Ovary (tissue), 10 donors: ENCODE measurements at places on chromosomes 7 and 10. TPM values are rescaled to one million over a fixed set of nuclear protein-coding genes. Genes with fewer than 3 reads are reported as not detected.

GRCh38 chr7:24456526-24457218 lies 116.6 kb upstream of the PALS2 start:
- no peak overlapping the region for H3K27ac ChIP-seq
- H3K4me3 ChIP-seq = no peak overlapping the region
- H3K27me3 ChIP-seq = no peaks in the 10 kb centered on the region
- H3K36me3 ChIP-seq = no peaks in the 10 kb centered on the region

DNA sequence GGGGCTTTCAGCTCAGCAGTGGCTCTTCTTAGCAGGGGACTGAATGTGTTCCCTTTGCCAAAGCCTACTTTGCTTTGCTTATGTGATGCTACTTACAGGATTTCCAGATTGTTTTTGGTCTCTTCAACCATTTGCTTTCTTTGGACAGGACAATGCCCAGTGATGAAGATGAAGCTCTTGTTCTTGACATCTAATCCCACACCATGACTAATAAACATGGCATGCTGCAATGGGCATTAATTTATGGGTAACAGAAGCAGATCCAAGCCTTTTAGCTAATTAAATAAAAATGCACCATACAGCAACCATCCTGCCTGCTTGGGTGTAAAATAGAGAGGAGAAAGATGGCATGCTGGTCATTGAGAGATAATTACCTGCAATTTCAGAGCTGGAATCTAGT lies 175.5 kb upstream of the ITGB1 start:
- no peaks in the 10 kb centered on the region for H3K36me3 ChIP-seq
- no peak overlapping the region for H3K27ac ChIP-seq
- H3K4me1 ChIP-seq = peaks cover 3% of the 10 kb centered on the region

MMD2 gene
- not detected for total RNA-seq

ZNF804B gene
- 0.25 TPM for total RNA-seq

ARHGAP19 gene
- total RNA-seq = 13.5 TPM

DNA sequence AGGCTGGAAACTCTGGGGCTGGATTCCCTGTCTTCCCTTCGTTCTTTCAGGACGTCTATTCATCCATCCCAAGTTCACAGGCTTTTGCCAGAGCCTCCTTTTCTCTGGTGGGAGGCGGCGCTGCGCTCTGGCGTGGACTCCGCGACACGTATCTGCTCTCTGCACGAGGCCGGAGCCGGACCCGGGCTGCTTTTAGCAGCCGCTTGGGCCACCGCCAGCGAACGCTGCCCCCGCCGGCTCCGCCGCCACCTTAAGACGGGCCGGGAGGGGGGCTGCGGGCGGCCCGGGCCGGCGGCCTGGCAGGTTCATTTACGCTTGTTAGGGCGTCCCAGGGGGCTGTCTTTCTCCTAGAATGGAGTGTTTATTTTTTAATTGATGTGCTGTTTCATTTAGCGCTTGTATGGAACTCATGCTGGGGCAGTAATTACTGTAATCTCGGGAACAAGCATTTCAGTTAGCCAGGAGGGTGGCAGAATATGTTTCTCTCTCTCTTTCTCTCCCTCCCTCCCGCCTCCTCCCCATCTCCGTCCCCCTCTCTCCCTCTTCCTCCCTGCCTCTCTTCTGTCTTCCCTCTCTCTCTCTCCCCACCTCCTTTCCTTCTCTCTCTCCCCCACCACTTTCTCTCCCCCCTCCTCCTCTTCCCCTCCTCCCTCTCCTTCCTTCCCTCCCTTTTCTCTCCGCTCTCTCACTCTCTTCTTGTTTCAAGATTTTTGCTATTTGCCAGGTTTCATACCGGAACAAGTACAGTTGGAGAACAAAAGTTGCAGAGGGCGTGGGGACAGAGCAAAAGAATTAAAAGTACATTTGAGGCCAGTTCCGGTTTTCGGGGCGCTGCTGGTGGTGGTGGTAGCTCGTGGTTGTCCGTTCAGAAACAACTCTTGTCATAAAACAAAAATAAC lies 1.3 kb upstream of the FZD8 start:
- peak; percentile 80 for DNase-seq
- H3K27me3 ChIP-seq = no peaks in the 10 kb centered on the region
- peak overlapping the region; percentile 23 for H3K27ac ChIP-seq

DNA sequence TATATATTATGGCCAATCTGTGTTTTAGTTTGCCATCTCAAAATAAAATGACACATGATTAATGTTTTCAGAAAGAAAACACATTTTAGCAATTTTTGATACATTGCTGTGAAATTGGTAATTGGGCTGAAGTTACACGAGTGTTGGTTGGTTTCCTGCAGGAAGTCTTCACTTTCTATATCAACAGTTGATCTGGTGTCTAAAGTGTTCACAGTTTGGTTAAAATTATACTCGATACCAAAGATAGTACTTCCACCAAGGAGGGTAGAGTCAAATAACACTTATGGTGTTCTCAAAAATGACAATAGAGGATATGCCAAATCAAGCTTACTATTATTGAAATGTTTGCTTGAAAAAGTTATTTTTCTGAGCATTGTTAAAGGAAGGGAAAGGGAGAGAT lies 120.3 kb upstream of the GLCCI1 start:
- no peaks in the 10 kb centered on the region for H3K4me1 ChIP-seq
- no peak overlapping the region for H3K27ac ChIP-seq
- no peak overlapping the region for H3K4me3 ChIP-seq
- H3K27me3 ChIP-seq = no peaks in the 10 kb centered on the region
- no peak for DNase-seq
- no peaks in the 10 kb centered on the region for H3K36me3 ChIP-seq

DNA sequence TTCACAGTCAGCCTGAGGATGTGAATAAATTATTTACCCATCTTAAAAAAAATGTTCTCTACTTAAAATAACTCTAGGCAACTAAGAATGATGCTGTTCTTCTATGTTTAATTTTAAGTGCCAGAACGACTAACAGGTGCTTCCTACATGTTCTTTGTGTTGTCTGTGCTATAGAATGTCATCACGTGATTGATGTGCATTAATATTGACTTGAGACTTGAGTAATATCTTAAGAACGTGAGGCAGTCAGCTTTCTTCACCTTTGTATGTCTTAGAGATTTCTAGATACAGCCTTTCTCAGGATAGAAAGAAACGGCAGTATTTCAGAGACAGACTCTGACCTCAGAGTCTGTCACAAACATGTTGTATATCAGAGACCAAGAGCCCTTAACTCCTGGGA lies 274.6 kb downstream of the KCND2 start:
- H3K27ac ChIP-seq = no peak overlapping the region
- H3K36me3 ChIP-seq = no peaks in the 10 kb centered on the region
- no peaks in the 10 kb centered on the region for H3K27me3 ChIP-seq
- H3K4me3 ChIP-seq = no peak overlapping the region
- DNase-seq = no peak
- H3K4me1 ChIP-seq = no peaks in the 10 kb centered on the region

NEUROG3 gene
- total RNA-seq = not detected

OR2A42 gene
- 0.10 TPM for total RNA-seq

GRCh38 chr7:12518920-12519681 lies 51.4 kb upstream of the SCIN start:
- no peak for DNase-seq
- H3K27ac ChIP-seq = no peak overlapping the region
- H3K4me3 ChIP-seq = no peak overlapping the region
- H3K36me3 ChIP-seq = no peaks in the 10 kb centered on the region
- H3K27me3 ChIP-seq = no peaks in the 10 kb centered on the region

DNA sequence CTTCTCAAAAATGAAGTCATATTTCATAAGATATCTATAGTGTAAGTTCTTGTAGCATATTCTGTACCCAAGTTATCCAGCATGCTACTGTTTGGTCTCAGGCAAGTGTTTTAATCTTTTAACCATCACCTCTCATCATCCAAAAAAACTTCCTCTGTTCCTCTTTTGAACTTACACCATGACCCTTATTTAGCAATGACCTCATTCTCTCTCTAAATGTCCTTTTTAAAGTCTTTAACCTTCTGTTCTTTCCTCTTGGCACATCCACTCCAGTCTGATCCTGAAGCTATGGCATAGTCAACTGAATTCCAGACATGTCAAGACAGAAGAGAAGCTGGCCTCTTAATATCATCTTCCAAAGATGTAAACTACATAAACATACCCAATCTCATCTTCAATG lies 26.2 kb downstream of the PPP3CB start:
- H3K27ac ChIP-seq = no peak overlapping the region
- no peaks in the 10 kb centered on the region for H3K27me3 ChIP-seq
- H3K4me3 ChIP-seq = no peak overlapping the region
- DNase-seq = no peak
- no peaks in the 10 kb centered on the region for H3K36me3 ChIP-seq

DNA sequence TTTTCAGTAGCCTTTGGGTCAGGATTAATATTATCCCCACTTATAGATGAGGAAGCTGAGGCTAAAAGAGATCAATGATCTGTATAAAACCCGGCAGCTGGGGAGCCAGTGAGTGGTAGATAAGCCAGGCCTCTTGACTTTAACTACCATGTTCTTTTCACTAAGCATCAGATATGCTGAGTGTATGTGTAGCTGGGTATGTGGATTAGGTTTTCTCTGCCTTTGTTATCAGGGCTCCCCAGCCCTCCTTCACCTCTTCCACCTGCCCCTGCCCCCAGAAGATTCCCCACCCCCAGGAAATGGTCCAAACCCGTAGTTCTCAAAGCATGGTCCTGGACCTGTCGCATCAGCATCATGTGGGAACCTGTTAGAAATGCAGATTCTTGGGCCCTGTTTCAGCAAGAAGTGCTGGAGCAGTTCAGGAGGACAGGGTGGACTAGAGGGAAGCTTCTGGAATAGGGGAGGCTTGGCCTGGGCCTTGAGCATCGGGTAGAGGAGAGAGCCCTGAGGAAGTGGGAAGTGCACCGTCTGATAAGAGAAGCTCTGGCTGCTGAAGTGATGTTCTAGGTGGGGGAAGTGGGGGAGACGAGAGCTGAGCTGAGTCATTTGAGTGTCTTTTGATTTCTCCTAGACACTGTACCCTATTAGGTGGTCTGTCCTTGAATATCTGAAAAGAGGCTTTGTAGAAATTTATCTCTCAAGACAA lies 101.3 kb downstream of the HIF1AN start:
- no peak for DNase-seq
- no peak overlapping the region for H3K4me3 ChIP-seq
- H3K36me3 ChIP-seq = no peaks in the 10 kb centered on the region
- H3K27ac ChIP-seq = no peak overlapping the region
- no peaks in the 10 kb centered on the region for H3K4me1 ChIP-seq

DNA sequence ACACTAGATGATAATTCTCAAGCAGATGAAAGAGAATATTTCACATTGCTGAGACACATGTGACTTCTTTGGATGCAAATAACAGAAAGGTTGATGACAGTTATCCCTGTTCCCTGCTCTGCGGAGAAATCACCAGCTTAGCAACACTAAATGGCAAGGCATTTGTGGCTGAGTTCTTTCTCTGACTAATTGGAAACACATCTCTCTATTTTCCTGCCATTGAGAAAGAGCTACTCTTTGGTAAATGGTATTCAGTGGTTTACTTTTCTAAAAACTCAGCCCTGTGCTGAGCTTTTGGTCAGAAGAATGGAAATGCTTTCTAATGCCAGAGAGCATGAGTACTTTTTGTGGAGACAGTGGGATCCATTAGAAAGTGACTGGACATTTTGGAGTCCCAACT lies 771.4 kb downstream of the LRMDA start:
- H3K4me1 ChIP-seq = no peaks in the 10 kb centered on the region
- H3K27ac ChIP-seq = no peak overlapping the region
- H3K4me3 ChIP-seq = no peak overlapping the region
- no peaks in the 10 kb centered on the region for H3K27me3 ChIP-seq
- no peaks in the 10 kb centered on the region for H3K36me3 ChIP-seq
- no peak for DNase-seq

DNA sequence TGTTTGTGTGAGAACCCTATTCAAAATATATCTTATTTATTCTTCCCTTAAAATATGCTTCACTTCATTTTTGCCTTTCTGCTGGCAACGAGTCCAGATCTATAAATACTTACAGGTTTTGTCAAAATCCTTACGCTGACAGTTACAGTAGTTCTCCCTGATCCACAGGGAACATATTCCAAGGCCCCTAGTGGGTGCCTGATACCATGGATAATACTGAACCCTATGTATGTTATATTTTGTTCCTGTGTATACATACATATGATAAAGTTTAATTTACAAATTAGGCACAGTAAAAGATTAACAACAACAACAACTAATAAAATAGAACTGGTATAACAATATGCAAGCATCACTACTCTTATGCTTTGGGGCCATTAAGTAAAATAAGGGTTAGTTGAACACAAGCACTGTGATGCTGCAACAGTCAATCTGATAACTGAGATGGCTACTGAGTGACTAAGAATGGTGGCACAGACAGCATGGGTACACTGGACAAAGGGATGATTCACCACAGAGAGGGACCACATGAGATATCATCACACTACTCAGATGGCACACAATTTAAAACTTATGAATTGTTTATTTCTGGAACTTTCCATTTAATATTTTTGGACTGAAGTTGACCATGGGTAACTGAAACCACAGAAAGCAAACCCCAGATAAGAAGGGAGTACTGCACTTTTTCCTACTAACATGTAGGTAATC lies 29.4 kb upstream of the PCGF5 start:
- no peaks in the 10 kb centered on the region for H3K27me3 ChIP-seq
- peaks cover 5% of the 10 kb centered on the region for H3K4me1 ChIP-seq
- no peak overlapping the region for H3K4me3 ChIP-seq
- no peak overlapping the region for H3K27ac ChIP-seq

GRCh38 chr7:35565927-35566326 lies 129.0 kb downstream of the HERPUD2 start:
- H3K4me3 ChIP-seq = no peak overlapping the region
- no peaks in the 10 kb centered on the region for H3K4me1 ChIP-seq
- H3K27ac ChIP-seq = no peak overlapping the region
- no peaks in the 10 kb centered on the region for H3K27me3 ChIP-seq

CPEB3 gene
- 6.6 TPM for total RNA-seq

PRKG1 gene
- 20.6 TPM for total RNA-seq

DNA sequence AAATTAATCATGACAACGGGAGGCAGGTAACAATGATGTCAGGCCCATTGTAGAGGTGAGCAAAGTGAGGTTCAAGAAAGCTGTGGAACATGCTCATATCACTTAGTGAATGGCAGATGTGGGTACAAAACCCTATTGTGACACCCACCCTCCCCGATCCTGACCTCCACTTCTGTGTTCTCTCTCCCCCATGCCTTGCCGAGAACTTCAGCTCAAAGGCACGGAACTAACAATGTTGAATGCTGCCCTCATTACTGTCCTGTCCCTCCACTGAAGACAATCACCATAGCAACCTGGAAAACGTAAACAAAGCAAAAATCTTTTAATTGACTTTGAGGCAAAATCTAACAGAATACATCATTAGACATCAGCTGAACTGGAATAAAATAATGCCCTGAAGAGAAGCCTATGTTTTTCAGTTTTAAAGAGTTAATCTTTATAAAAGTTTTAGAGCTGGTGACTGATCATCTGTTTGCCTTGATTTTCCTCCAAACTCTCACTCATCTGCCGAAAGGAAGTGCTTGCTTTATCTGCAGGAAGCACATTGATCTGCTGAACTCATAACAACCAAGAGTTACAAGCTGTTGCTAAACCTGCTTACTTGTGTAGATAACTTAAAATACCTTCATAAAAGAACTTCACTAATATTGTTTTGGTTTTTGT lies 133.6 kb downstream of the CUBN start:
- H3K36me3 ChIP-seq = no peaks in the 10 kb centered on the region
- H3K4me3 ChIP-seq = no peak overlapping the region
- no peaks in the 10 kb centered on the region for H3K27me3 ChIP-seq
- H3K4me1 ChIP-seq = peaks cover 13% of the 10 kb centered on the region
